ENCODE measurements at places on chromosomes 2 and 18.

GRCh38 chr18:48784656-48785055 lies 166.1 kb downstream of the SMAD7 start:
- DNase-seq: no peak

DNA sequence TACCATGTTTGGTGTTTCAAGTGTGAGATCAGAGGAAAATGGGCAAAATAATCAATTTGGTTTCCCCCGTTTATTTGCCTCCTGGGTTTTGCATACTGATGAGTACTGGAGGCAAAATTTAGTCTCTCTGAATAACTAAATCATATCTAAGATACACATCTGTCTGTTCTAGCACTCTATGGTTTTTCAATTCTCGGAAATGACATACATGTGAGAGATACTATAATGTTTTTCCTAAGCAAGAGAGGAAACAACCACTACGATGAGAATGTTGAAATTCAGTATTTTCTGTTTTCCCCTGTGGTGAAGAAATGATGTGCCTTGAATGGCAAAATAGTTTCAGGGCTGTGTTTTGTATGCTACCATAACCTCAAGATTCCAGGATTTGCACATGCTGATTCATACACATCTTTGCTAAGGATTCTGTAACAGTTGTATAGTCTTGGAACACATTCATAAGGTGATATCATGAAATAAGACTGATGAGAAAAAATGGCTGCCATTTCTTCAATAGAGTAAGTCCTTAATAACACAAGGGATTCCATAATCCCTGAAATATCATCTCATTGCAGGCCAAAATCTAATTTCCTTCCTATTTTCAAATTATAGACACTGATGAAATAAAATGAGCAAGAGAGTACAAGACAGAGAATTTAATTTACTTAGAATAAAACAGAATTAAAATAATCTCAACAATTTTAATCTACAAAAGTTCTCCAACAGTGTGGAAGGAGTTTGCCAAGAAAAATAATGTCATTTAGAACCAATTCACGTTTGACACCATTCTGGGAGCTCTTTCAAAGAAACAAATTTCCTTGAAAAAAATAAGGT lies 316.6 kb downstream of the FIGN start:
- no peak for DNase-seq

- DNase-seq: no peak
Observed at GRCh38 chr2:170533156-170533555, 182.0 kb upstream of the SP5 start.

DNA sequence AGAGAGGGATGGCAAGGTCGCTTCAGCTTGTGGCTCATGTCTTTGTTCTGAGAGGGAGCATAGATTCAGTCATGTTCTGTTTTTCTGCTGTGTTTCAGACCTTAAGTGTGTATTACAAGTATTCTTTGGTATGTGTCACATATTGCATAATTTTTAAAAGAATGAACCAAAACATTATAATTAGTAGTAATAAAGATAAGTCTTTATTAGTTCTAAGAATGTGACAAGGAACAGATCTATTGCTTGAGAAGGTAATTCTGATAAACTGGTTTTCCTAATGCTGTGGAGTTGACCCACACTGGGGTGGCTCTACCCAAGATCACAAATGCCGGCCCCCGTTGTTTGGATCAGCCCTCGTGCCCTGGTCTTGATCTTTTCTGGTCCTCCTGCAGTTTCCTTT lies 124.3 kb upstream of the FOSL2 start:
- no peak for DNase-seq

GRCh38 chr2:18599509-18600254 lies 10.3 kb upstream of the NT5C1B start:
- no peak for DNase-seq

- no peak for DNase-seq
Observed at GRCh38 chr18:27750014-27750413, 426.9 kb downstream of the CDH2 start.

GRCh38 chr2:7924023-7924762 lies 757.7 kb upstream of the ID2 start:
- DNase-seq: no peak

DNA sequence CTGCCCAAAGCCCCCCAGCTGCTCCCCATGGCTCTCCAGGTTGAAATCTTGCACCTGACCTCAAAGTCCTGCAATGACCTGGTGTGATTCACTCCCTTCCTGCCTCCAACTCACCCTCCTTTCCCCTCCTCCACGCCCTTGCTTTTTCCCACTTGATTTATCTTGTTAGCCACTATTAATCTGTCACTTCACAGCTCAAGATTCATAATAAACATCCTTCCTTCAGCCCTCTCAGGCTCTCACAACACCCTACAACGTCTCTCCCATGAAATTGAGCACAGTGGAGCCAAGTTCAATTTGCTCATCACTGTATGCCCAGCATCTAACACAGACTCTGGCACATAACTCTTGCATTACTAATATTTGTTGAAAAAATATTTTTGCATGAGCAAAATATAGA lies 85.6 kb upstream of the SLC35G4 start:
- no peak for DNase-seq

DNA sequence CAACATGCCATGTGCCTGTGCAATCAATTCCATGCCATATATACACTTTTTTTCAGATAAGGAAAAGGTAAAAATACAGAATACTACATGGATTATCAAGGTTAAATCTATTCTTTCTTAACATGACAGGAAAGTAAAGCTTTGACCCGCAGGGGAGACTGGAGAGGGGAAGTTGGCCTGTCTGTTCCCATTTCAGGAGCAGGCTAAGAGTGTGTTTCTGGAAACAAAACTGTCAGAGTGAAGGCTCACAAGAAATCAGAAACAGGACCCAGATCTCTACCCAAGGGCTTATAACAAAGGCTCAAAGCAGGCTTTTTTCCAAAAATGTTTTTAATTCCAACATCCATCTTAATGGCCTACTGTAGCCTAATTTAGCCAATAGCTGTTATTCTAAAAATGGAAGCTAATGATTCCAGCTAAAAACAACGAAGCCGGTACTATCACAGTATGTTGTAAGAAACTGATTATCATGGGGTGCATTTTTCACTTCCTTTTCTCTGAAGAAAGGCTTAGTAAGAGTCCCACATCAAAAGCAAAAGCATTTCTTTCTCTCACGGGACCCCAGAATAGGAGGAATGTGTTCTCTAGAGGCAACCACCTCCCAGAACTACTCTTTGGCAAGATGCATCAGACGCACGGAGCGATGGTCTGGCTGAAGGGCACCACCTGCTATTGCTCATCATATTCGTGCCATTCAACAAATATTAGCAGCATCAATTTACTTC lies 41.4 kb downstream of the FECH start:
- no peak for DNase-seq

DNA sequence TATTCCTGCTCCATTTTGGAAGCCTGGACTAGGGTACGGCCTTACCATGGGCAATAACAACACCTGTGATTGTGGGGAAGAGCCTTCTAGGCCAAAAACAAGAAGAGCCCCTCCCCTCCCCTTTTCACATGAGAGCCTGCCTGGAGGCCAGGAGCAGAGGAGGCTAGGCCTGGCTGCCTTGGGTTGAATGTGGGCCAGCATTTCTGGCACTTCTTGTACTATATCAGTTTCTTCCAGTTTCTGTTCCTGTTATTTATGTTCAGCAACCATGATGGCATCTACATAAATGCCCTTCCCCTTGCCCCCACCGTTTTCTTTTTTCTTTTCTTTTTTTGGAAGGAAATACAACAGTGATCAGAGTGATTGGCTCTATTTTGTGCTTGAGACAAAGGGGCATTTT lies 58.4 kb downstream of the KCTD18 start:
- no peak for DNase-seq

- DNase-seq: peak; percentile 29
Observed at GRCh38 chr2:96427917-96428316, 77.2 kb downstream of the NEURL3 start.

GRCh38 chr18:58201733-58202730 lies 158.0 kb downstream of the NEDD4L start:
- no peak for DNase-seq

DNA sequence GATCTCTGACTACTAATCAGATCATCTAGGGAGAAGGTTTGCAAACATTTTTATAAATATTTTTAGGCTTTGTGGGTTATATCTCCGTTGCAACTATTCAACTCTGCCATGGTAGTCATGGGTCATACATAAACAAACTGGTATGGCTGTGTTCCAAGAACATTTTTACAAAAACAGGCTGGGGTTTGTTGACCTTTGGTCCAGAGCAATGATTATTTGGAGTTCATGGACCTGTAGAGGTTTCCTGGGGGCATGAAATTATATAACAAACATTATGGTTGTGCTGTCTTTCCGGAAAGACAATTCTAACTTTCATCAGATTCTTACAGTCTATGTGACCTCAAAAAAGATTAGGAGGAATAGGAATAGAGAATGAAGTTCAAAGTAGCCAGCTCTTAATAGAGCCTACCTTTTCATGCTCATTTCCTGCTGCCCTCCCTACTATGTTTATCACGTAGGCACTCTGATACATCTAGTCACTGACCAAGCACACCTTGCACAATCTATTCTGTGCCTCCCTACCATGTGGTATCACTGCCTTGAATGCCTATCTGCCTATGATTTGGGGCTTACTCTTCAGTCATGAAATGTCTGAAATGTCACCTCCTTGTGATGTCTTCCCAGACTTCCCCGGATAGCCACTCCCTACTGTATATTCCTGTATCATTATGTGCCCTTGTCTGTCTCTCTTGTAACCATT lies 102.4 kb upstream of the SCN1A start:
- DNase-seq: no peak

DNA sequence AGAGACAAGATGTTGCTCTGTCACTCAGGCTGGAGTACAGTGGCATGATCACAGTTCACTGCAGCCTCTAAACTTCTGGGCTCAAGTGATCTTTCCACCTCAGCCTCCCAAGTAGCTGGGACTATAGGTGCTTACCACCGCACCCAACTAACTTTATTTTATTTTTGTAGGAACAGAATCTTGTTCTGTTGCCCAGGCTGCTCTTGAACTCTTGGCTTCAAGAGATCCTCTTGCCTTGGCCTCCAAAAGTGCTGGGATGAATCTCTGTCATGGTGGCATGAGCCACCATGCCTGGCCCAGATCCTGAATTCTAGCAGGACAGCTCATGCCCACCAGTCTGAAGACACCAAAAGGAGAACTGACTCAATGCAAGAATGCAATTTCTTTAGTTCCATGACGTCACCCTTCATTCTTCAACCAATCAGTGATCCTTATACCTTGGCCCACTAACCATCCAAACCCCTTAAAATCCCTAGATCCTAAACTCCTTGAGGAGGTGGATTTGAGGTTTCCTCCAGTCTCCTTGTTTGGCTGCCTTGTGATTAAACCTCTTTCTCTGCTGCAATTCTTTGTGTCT lies 25.6 kb upstream of the CXXC1 start:
- no peak for DNase-seq

- DNase-seq: no peak
Observed at GRCh38 chr2:69162057-69162456, 149.1 kb downstream of the ANTXR1 start.

GRCh38 chr18:75727456-75727855 lies 300.0 kb upstream of the SMIM21 start:
- DNase-seq: peak; percentile 31

DNA sequence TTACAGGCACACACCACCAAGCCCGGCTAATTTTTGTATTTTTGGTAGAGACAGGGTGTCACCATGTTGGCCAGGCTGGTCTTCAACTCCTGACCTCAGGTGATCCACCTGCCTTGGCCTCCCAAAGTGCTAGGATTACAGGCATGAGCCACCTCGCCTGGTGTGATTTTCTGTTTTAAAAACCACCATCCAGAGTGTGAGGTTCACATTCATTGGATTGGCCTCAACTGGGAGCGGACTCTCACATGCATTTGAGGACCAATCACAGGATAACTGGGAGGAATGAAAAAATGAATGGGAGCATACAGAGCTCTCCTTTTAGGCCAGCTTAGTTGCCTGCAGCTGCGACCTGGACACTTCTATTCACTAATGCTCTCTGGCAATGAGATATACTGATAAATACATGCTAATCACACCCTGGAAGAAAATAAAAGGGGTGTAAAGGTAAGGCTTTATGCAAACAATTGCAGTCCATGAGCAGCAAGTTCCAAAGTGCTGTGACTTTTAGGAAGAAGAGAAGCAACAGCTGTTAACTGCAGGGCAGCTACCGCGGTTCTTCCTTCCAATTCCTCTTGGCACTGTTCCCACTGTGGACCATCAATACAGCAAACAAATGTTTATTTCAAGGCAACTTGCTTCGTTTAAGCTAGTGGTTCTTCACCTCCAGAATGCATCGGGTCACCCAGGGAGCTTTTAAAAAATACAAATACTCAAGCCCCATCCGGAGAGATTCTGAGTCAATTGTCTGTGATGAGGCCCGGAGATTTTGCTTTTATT lies 49.5 kb upstream of the FZD5 start:
- no peak for DNase-seq

DNA sequence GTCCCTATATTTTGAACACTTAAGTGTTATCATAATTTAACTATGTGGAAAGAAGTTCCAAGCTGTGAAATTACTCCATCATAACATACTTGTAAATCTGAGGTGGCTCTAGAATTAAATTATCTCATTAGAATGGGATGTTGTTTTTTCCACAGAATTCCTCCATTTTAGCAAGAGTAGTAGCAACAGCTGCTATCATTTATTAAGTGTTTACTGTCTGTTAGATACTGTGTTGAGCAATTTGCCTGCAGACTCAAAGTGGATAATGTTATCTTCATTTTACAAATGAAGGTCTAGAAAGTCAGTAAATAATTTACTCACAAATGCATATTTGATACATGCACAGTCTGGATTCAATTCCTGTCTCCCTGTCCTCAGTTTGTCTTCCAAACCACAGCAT lies 504.8 kb upstream of the NRP2 start:
- DNase-seq: no peak

DNA sequence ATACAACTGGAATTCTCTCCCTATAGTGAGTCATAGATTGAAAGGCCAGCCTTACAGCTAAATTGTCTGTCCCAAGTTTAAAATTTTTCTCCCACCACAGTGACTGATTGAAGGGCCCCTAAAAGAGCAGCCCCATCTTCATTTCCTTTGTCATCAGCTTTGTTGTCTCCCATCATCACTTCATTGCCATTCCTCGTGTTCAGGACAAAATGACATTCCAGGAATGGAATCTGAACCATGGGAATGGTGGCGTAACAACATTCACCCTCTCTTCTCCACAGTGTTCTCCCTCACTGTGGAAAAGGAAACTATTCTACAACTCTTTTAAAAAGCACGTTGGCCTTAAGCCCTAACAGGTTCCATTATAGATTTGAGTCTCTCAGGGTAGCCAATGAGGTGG lies 52.1 kb downstream of the PSTPIP2 start:
- no peak for DNase-seq

DNA sequence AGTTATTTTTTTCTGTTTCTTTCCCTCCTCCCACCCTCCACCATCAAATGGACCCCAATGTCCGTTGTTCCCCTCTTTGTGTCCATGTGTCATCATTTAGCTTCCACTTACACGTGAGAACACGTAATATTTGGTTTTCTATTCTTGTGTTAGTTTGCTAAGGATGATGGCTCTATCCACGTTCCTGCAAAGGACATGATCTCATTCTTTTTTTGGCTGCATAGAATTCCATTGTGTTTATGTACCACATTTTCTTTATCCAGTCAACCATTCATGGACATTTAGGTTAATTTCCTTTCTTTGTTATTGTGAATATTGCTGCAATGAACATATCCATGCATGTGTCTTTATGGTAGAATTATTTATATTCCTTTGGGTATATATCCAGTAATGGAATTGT lies 91.3 kb upstream of the TNP1 start:
- DNase-seq: no peak

GRCh38 chr2:189285349-189285748 lies 105.8 kb upstream of the COL5A2 start:
- DNase-seq: no peak

All from activated T-cell treated with anti-CD3 and anti-CD28 coated beads, Interleukin-2, amount 50 U/mL, for 72 hours (primary cell).